ENCODE measurements at places on chromosomes 6 and 20.

DNA sequence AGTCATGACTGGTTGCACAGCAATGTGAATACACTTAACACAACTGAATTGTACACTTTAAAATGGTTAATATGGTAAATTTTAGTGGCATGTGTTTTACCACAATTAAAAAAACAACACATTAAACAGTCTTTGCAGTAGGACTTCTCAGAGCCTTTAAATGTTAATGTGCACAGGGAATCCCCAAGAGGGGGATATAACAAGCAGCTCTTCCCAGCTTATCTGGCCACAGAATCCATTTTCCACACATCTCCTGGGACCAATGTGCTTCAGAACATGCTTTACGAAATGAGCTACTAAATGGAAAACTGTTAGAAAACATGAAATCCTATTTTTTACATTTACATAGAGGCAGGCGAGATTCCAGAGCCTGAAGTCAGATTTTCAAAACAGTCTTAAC lies 44.4 kb downstream of the FYN start:
- no peak for DNase-seq

DNA sequence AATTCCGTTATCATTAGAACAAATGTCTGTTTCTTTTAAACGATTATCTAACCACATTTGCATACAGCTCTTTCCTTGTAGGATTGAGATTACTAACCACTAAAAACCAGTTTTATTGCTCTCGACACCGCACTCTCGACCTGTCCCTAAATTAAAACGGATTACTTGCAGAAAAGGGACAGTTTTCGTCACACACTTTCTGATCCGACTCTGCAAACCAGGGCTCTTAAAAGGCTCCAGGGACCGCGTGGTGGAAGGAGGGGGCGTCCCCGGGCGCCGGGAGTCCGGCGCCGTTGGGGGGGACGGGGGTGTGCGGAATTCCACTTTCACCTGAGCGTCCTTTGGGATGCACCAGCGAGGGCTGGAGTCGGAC lies 731 bp downstream of the MAK start:
- peak; percentile 4 for DNase-seq

DNA sequence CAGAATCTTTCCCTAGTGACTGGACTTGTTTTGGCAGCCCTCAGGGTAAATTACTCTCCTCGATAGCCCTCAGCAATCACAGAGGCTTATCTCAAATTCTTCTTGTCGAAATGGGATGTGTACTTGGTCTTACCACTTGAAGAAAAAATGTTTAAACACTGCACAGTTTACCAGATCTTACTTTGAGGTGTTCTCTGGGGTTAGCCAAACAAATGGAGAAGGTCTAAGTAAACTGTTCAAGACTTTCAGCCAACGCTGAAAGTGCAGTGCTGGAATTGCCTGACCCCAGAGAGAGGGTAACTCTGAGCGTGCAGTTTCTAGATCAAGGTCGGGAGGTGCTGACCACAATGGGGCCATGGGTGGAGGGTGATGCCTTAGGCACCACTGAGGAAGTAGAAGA lies 39.2 kb downstream of the MYLIP start:
- DNase-seq, result peak; percentile 13

DNA sequence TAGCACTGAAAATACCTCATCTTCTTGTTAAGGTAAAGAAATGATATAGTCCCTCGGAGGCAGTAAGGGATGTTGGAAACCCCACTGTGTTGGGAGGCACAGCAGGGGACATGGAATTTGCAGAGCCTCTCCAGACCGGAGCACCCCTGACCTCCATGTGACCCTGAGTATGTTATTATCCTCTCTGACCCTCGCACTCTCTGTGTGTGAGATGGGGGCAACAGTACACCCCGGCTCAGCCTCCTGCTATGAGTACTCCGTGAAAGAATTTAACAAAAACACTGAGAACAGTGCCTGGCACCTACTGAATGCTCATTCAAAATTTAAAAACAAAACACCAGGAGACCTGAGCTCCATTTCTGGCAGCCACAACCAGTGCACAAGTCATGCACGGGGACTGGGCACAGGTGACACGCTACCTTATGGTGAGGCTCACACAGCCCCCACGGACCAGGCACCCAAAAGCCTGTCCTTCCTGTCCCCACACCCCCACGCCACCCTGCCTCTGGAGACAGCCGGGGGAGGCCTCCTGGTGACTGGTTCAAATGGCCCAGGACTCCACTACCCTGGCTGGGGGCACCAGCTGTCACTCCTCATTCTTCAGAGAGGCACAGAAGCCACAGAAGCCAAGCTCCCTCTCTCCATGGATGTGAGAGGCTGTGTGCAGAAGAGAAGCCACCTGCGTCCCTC lies 6.1 kb downstream of the NINL start:
- peak; percentile 96 for DNase-seq

DNA sequence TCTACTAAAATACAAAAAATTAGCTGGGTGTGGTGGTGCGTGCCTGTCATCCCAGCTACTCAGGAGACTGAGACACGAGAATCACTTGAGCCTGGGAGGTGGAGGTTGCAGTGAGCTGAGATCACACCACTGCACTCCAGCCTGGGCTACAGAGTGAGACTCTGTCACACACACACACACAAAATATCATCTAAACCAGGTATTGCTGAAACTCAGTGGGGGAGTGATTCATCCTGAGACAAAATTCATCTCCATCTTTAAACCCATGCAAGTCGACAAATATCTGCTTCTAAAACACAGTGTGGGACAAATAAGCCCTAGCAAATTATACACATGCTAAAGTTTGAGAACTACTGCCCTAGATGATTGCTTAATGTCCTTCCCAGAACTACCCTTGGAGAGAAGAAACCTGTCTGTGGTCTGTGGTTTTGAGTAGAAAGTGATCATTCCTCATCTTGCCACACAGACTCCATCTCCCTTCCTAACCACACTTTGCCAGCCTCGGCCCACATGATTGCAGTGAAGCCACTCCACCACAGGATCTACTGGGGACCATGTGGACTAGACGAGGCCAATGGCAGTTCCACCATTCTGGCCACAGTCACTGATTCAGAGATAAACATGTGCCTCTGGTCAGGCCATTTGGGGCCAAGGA lies 130.3 kb downstream of the OPRM1 start:
- no peak for DNase-seq

DNA sequence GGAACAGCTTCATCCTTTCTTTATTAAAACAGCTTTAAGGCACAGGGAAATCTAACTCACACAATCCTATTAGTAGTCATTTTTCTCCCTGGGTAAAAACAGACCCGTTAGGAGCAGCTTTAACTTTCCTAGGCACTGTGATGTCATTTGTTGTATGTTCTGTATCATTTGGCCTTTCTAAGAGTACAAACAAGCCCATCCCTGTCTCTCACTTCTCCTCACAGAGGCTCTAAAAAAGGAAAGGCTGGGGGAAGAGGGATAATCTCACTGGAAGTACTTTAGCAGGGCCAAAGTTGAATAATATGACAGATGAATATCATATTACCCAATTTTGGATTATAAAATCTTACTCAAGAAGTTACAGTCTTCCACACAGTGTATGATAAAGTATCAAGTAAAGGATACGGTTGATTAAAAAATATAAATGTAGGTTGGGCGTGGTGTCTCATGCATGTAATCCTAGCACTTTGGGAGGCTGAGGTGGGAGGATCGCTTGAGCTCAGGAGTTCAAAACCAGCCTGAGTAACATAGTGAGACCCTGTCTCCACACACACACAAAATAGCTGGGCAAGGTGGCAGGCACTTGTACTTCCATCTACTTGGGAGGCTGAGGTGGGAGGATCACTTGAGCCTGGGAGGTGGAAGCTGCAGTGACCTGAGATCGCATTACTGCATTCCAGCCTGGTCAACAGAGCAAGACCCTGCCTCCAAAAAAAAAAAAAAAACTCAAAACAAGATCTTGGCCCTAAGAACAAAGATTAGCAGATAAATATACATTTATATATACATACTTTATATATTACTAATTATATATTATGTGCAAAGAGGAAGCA lies 7.9 kb downstream of the NUDT3 start:
- no peak for DNase-seq
